OCI-M1 (cell line): ENCODE measurements at places on chromosomes 12 and 14.

DNA sequence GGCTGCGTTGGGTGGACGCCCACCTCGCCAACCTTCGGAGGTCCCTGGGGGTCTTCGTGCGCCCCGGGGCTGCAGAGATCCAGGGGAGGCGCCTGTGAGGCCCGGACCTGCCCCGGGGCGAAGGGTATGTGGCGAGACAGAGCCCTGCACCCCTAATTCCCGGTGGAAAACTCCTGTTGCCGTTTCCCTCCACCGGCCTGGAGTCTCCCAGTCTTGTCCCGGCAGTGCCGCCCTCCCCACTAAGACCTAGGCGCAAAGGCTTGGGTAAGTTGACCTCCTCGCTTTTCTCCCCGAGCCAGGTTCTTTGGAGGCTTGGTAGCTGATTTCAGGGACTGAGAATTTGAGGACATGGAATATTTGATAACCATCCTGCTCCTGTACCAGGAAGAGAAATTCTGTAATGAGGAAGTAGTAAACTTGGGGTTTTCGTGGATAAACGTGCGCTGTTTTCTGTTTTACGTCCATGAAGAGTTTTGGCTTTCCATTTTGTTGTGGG, 530 bp downstream of the APAF1 start:
- peak; percentile 45 for DNase-seq

GRCh38 chr14:99248761-99249171, 23.2 kb downstream of the BCL11B start:
- DNase-seq: no peak

GRCh38 chr14:32601906-32602305, 272.8 kb downstream of the AKAP6 start:
- no peak for DNase-seq

GRCh38 chr14:74921987-74922751, 891 bp downstream of the RPS6KL1 start:
- DNase-seq: no peak

DNA sequence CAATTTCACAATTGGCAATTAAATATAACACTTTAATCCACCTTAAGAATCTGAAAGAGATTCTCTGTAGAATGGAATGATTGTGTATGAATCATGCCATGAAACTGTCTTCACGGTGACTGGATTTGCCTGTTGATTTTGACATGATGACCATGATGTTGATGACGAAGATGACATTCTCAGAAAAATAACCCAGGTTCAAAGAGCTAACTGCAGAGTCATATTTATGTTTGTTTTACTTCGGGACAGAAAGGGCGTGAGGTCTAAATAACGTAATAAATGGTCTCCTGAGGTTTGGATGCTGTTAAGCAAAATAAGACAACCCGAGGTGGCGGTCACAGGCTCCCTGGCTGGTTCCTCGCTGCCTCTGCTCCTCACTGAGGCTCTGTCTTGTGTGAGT, 532.0 kb downstream of the TMEM121 start:
- no peak for DNase-seq

GRCh38 chr12:56718636-56719035, 6.5 kb downstream of the NACA start:
- DNase-seq: no peak

- DNase-seq: no peak
Observed at GRCh38 chr12:117363953-117364486, 2.6 kb upstream of the NOS1 start.

DNA sequence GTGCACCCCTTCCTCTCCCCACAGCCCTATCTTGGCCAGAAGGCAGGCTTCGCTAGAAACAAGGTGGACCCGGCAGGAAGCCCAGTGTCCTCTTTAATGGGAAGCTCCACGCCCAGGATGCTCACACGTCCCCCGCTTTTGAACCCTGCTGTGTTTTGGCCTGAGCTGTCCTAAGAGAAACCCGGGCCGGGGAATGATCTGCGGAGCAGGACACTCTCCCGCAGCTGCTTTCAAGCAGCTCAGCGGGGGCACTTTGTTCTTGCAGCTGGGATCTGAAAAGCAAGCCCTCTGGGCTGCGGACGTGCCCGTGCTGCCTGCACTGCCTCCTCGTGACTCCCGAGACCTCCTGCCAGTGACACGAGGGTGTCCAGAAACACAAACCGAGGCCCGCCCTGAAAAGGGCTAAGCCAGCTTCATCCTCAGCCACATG, 30.0 kb downstream of the SCARB1 start:
- DNase-seq: no peak

DNA sequence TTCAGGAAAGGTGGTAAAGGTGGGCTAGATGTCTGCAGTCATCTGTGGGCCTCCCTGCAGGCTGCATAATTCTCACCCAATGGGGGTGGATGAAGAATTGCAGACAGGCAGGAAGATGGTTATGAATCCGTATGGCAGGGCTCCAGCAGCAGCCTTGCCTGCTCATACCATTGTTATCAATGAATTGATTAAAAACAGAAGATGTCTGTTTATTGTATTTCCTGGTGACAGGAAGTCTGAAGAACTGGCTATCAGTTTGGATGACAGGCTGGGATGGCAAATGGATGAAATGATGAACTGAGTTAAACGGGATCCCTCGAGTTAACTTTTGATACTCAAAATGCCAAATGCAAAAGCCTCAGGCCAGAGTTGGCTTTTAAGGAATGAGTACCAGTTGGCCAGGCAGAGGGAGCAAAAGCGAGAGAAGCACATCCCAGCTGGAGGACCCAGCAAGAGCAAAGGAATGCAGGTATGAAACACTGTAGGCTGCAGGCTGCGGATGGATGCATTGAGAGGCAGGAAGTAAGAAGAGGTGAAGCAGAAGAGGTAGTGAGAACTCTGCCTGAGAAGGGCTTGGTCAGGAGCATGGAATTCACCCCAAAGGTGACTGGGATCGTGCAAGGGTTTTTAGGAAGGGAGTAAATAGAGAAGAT, 550.0 kb upstream of the TBX3 start:
- DNase-seq: no peak

- no peak for DNase-seq
Observed at GRCh38 chr14:68462683-68463082, 330.2 kb downstream of the ZFP36L1 start.

DNA sequence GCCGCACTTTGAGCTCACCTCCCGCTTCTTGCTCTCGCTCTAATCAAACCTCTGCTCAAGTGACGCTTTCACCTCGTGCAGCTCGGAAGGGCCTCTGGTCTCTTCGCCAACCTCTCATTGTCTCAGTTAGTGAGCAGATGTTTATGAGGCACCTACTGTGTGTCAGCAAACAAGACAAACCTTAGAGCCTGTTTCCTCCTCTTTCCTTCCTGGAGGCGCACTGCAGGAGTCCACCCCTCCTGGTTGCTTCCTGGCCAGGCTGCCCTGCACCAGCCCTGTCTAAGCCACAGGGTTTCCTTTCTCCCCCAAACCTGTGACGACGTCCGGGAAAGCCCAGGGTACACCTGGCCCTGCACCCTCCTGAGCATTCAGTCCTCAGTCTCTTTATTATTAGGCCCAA, 84.2 kb downstream of the PHETA1 start:
- DNase-seq: no peak

DNA sequence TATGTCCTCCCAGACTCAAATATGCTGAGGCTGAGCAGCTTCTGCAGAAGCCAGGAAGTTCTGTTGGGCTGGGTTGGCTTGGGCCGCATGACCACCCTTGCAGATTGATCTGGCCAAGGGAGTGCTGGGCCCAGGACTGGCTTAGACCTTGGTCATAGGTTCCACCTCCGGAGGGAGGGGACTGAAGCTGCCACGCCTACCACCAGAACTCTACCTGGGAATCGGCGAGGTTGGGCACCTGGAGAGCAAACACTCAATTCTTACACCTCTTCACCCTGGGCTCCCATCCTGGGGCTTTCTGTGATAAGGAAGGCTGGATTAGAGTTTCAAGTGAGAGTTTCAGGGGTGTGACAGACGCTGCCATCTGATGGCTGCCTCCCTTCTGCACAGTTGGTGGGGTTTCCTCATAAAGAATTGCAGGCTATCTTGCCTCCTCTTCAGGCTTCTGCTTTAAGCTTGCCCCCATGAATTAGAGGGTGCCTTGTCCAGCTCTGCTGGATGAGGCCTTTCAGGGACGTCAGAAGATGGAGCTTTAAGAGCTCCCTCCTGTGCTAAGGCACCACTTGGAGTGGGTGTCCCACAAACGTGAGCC, 5.8 kb downstream of the SLC24A4 start:
- no peak for DNase-seq

DNA sequence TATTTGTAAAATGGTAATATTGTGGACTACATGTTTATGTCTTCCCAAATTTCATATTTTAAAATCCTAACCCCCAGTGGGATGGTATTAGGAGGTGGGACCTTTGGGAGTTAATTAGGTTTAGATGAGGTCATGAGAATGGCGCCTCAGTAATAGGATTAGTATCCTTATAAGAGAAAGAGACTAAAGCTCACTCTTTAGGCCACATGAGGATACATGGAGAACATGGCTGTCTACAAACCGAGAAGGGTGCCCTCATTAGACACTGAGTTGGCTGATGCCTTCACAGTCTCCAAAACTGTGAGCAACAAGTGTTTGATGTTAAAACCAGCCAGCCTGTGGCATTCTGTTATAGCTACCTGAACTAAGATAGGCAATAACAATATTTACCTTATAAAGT, 58.3 kb upstream of the OTOGL start:
- DNase-seq: no peak

DNA sequence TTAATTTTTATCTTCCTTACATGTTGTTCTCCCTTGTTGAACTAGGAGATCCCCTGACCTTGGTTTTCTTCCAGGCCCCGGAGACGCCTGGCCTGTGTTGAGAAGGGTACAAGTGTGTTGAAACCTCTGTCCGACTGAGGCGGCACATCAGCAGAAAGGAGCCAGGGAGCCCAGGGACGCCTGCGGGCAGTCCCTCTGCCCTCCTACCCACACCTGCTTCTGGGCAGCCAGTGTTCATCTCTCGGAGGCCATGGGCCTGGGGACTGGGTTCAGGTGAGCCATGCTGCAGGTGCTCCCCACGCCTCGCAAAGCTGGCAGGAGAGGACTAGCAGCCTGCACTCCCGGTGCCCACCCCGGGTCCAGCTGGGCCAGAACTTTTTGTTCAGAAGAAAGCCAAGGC, 39.9 kb upstream of the EIF5 start:
- DNase-seq: no peak

- DNase-seq: peak; percentile 33
Observed at GRCh38 chr14:56118611-56119181, 485 bp downstream of the PELI2 start.

DNA sequence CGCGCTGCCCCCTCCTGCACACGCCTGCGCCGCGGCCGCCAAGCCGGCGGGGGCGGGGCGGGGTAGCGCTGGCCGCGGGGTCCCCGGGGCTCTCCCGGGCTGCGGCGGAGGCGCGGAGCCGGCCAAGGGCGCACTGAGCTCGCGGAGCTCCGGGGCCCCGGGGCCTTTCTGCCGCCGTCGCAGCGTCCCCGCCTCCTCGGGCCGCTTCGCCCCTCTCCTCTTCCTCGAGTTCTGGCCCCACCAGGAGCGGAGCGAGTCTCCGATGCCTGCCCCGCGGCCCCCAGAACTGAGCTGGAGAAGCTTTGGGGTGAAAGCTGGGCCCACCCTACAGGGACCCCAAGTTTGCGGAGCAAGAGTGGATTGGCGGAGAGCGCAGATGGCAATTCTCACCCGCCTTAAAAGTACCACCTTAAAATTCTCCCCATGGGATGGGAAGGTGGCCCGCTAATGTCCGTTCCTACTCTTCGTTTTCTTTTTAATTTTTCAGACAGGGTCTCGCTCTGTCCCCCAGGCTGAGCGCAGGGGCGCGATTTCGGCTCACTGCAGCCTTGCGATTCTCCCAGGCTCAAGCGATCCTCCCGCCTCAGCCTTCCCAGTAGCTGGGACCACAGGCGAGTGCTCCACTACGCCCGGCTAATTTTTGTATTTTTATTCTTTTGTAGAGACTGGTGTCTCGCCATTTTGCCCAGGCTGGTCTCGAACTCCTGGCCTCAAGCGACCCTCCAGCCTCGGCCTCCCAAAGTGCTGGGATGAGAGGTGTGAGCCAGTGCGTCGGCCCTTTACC, 129.6 kb downstream of the NDUFA12 start:
- DNase-seq: no peak

GRCh38 chr12:84186433-84186832, 726.2 kb downstream of the SLC6A15 start:
- DNase-seq: no peak

GRCh38 chr12:62860501-62861411, 74.2 kb downstream of the PPM1H start:
- peak; percentile 14 for DNase-seq

DNA sequence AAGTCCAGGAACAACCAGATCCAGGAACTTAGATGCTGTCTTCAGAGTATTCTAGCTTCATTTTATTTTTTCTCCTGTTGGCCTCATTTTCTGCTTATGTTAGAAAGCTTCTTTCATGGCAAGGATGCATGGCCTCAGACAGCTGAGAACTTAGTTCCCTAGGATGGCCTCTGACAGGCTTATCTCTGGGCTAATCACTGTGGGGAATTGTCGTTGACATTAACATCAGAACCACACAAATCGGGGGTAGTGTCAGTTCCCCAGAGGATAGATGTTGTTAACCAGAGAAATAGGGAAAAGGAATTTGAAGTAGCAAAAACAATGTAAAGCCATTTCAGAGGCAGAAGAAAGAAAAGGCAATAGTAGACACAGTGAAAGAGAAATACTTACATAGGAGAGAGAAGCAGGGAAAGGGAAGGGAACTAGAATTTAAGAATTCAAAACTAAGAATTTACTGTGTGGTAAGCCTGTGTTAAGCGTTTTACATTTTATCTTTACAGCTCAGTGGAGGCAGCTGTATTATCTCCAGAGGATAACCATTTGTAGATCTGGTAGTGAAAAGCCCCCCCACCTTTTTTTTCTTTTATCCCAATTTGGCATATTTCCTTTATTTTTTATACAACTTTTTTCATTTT, 21.8 kb downstream of the FUT8 start:
- DNase-seq: peak; percentile 83

DNA sequence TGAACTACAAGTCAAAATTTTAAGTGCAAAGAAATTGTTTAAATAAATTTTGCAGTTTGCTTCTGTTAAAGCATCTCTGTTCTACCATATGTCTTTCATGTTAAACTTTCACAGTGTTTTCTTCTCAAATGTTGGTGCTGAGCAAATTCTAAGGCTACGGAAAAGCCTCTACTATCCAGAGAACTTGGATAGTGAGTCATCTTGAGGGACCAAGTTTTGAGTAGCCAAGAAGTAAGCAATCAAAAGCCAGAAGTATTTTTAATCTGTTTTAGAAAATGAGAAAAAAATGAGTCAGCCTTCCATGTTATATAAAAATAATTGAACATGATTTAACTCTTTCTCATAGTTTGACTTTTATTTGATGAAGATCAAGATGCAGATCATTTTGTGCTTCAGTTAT, 3.3 kb downstream of the BRMS1L start:
- DNase-seq: no peak

DNA sequence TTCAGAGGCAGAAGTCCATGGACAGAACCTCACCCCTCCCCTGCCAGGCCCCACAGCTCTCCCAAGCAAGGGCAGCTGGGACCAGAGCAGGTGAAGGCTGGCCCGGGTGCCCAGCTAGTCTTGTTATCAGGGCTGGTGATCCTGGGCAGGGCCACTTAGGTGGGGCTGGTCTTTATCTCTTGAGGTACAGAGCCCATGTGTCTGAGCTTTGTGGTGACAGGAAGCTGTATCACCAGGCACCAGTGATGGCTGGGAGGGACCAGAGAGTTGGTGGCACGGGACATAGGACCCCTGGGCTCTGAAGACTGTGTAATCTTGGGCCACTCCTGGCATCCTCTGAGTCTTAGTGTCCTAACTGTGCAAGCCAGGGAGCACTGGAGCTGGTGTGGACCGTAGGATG, 12.8 kb upstream of the HPD start:
- peak; percentile 45 for DNase-seq
